Stimulated activated CD8-positive, alpha-beta memory T cell treated with anti-CD3 and anti-CD28 coated beads, Interleukin-4, amount 100 ng/mL, for 4 hours (primary cell): ENCODE measurements at places on chromosomes 13 and 19.

DNA sequence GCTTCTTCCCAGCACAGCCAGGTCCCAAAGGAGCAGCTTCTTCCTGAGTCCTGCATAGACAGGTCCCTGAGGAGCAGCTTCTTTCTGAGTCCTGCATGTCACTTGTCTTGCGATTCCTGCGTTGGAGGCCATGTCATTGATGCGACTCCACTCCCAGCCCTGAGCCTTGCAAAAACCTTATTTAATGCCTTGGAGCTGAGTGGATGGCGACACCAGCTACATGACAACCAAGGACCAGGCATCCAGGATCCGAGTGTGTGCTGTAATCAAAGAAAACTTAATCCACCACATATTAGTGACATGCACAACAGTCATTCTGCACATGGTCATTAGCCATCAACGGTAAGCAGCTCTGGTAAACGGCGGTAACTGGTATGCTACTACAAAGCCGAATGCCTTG is 315.8 kb downstream of the TEX29 start:
- DNase-seq: no peak

DNA sequence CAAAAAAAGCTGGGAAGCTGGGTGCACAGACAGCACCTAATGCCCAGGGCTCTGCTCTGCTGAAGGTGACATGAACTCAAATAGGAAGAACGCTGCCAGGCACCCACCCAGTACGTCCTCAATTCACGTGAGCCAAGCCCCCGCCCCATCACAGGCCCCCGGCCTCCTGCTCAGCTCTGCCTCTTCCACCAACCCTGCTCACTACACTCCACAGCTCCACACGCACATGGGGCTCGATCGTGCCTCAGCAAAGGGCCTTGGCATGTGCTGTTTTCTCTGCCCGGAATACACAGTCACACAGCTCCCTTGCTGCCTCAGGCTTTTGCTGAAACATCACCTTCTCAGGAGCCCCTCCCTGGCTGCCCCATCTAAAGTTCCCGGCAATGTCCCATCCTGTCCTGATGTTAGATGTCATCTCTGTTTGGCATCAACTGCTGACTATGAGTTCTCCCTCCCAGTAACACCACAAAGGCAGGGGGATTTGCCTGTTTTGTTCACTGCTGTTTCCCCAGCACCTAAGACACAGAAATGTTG is 2.3 kb downstream of the ATP13A1 start:
- DNase-seq: no peak

GRCh38 chr13:99062593-99062992 is 84.7 kb upstream of the DOCK9 start:
- DNase-seq: no peak

- DNase-seq: no peak
These were observed 3.7 kb downstream of the TEX29 start for GRCh38 chr13:111323950-111324651.

- DNase-seq: no peak
These were observed 23.8 kb upstream of the SMIM17 start for GRCh38 chr19:56619121-56619520.

DNA sequence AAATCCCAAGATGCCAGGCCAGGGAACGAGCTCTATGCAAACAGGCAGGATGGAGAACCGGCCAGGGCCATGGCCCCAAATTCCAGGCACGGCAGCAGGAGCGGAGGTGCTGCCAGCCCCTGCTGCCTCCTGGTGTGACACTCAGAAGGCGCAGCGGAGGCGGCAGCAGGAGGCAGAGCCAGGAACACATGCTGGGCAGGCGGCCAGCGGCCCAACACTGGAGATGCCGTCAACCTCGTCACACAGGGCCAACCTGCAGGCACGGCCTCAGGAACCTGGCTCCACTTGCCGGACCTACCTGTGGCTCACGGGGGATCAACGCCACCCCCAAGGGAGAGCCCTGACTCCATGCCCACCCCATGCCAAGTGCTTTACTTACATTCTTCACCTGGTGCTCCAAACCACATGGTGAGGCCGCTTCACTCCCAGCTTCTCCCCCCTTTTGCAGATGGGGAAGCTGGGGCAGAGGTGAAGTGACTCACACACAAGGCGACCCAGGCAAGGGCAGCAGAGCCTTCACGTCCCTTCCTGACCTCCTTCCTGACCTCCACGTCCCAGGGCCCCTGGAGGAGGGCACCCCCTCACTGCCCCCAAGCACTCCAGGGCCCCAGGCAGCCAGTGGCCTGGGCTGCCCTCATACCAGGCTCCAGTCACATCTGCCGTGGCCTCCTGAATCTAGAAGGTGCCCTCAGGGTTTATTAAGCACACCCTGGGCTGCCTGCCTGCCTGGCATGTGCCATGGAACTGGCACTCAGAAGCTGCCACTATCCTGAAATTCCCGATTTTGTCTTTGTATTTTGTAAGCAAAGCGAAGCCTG is 43.5 kb downstream of the GGACT start:
- no peak for DNase-seq

DNA sequence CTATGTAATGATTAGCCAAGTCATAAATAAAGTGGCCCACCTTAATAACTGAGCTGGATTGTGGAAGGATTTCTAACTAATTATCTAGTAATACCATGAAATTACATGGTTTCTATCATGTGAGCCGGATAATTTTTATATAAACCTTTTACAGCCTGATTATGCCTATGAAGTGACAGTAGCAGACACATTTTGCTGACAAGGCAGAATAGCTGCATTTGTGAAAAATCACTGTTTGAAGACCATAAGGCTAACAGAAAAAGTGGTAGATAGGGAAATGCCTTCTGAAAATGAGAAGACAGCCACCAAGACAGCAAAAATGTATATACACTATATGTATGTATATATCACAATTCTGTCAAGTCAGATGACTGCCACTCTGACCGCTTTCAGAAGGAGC is 27.1 kb downstream of the SLITRK5 start:
- DNase-seq: no peak

DNA sequence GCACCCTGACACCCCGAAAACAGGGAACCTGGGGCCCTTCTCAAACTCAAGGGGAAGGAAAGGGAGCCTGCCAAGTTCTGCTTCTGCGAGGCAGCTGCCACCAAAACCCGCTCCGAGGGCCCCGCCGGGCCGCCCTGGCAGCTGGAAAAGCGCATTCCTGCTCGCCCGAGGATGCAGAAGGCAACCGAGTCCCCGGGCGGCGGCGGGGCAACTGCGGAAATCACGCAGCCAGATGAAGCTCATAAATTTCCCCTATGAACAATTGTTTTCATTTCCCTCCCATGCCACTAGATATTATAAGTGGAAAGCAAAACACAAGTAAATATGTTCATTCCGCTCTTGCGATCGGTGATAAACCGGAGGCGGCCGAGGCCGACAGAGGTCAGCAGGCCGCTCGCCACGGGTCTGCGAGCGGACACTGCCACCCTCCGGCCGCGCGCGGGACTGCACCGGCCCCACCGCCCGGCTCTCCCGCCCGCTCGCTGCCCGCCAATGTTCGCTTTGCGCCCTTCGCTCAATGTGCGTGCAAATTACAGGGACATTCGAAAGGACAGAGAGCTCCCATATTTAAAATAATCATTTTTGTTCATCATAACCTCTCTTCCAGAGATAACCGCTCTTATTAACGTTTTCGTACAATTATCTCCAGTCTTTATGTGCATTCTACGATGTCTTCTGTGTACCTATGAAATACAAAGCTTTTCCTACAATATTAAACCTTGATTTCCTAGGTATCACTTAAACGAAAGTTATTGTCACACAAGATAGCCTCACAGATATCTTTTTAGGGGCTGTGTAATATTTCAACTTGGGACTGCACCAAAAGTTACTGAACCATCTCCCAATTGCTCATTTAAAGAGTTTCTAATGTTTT is 120.8 kb upstream of the ZNF507 start:
- DNase-seq: peak; percentile 14

- peak; percentile 24 for DNase-seq
These were observed at the start of gene ZNF135 for GRCh38 chr19:58059003-58059670. ZNF135 (plus strand) TSS chr19:58059282; CDS start chr19:58060003, 721 bp downstream.

GRCh38 chr13:36135876-36136275 is 4.7 kb upstream of the DCLK1 start:
- no peak for DNase-seq

GRCh38 chr13:47100214-47100853 is 203.5 kb upstream of the HTR2A start:
- DNase-seq: no peak

GRCh38 chr13:102817907-102818306 is 19.0 kb downstream of the BIVM start:
- DNase-seq: no peak

GRCh38 chr13:105991622-105992277 is 543.7 kb downstream of the EFNB2 start:
- DNase-seq: no peak

DNA sequence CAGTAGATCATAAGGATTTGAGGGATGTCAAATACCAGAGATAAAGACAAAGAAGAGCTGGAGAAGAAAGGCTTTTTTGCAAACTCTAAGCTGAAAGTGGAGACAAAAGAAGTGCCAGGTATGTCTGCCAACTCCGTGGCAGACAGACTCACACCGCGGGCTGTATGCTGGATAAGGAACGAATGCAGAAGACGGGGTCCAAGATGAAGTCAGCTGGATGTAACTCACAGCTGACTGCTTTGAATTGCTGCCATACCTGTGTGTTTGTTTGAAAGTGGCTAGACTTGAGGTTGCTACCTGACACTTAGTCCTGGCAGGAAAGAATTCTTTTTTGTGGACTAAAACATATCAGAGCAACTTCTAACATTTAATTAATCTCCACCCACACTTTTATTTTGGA is 398.8 kb downstream of the DLEU7 start:
- no peak for DNase-seq

DNA sequence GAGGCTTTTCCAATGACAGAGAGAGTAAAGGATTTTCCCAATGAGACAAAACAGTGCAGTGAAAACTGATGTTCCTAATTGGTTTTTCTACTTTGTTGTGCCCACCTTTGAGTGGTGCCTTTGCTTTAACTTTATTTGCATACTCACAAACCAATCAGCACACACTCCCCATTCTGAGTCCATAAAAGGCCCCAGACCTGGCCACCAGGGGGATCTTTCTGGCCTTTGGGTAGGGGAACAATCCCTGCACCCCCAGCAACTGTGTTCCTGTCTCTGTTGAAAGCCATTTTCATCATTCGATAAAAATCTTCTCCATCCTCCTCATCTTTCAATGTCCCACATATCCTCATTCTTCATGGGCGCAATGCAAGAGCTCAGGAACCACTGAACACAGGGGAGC is 252.8 kb downstream of the B3GLCT start:
- no peak for DNase-seq

DNA sequence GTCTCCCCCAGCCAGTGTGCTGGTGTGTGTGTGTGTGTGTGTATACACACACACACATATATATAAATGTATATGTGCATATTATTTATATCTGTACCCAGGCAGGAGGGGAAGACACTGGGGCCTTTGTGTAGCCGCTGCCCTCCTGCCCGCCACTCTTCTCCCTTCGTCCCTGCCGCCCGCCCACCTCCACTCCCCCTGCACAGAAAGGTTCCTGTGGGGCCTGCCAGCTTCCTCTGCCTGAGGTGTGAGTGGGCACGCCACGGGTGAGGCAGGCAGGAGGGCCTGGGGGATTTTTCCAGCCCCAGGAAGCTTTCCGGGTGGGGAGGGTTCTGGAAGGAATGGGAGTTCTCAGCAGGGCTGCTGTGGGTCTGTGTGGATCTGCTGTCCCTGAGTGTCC is 6.9 kb downstream of the IRF2BP1 start:
- no peak for DNase-seq

DNA sequence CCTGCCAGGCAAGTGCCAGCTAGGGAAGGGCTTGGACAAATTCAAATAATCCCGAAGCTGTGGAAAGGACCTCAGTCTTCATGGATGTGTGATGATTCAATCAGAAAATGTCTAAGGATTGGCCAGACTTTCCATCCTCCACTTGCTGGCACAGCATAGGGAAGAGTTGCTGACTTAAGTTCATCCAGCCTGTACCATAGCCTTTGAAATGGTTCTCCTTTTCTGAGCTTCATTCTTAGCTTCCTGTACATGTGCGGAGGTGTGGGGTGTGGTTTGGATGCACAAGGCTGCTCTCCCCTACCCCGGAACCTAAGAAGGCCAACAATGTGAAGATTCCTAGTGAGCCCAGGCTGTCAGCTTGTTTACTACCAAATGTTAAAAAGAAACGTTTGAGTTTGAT is 959 bp upstream of the IGFL3 start:
- DNase-seq: no peak

GRCh38 chr13:33032037-33032625 is 15.9 kb downstream of the KL start:
- no peak for DNase-seq

DNA sequence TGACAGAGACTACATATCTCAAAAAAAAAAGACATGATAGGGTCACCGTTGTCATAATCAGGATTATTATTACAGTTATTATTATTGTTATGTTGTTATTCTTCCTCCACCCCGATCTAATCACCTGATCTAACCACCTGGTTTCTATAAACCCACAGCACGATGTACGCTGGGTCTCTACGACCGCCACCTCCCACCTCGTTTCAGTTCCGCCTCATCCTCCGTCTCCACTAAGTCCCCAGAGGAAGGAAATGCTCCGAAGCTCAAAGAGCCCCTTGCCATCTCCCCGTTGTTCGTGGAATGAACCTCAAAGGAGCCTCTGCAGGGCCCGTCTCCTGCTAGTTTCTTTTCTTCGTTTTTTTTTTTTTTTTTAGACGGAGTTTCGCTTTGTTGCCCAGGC is 15.9 kb upstream of the MEIS3 start:
- DNase-seq: no peak
